ENCODE measurements at places on chromosomes 3 and 15. TPM values are rescaled to one million over a fixed set of nuclear protein-coding genes. Genes with fewer than 3 reads are reported as not detected.

CPNE4 gene
- 23.2 TPM for total RNA-seq

GUCA1C gene
- total RNA-seq, result not detected

ZNF501 gene
- total RNA-seq, result 0.61 TPM

SPSB4 gene
- not detected for total RNA-seq

DPPA4 gene
- not detected for total RNA-seq

CCR8 gene
- total RNA-seq, result not detected

DNA sequence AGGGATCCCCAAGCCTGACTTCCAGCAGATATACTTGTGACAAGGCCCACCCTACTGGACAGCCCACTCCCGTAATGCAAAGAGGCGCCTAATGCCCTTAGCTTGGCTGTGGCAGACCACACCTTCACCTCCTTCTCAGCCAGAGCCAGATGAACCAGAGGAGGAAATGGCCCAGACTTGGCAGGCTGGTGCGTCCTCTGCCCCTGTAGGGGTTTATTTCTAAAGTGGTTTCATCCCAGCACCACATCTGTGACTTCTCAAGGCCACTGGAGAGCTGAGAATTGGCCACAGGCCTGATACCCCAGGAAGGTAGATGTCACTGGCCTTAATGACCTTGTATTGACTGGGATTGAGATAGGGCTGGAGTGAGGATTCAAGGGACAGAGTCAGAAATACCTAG lies 29.5 kb downstream of the BOC start:
- DNase-seq, result no peak

- peak; percentile 49 for DNase-seq
Observed at GRCh38 chr3:47421741-47422649, 41.2 kb downstream of the PTPN23 start.

DNA sequence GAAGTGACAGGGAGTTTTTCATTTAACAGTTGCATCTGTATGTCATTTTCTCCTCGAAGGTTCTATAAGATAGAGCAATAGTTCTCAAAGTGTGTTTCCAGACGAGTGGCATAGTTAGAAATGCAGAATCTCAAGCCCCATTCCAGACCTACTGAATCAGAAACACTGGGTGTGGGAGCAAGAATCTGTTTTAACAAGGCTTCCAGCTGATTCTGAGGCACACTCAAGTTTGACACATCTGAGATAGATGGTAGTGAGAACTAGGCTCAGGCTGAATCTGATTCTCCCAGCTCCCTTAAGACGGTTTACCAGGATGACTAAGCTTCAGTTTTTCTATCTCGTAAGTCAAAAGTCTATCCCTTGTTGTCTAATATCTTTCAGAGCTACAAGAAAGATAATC lies 159.8 kb upstream of the NUDT16 start:
- DNase-seq, result no peak

DNA sequence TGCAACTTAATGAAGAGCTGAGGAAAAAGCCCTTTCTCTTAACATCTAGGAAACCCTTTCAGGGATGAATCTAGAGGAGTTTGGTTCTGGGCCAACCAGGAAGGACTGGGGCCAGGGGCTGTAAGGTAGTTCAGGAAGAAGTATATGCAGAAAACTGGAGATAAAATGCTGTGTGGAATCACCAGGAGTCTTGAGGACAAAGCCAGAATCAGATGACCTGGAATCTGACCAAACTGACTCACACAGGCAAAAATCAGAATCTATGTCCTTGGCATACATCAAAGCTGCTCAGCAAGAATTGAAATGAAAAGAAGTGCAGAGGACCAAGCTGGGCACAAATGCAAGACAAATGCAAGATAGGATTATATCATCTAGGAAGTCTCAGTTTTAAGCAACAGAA lies 59.4 kb upstream of the ATP2C1 start:
- DNase-seq, result peak; percentile 53

GRCh38 chr3:145183261-145183660 lies 977.7 kb downstream of the PLOD2 start:
- DNase-seq, result no peak

DNA sequence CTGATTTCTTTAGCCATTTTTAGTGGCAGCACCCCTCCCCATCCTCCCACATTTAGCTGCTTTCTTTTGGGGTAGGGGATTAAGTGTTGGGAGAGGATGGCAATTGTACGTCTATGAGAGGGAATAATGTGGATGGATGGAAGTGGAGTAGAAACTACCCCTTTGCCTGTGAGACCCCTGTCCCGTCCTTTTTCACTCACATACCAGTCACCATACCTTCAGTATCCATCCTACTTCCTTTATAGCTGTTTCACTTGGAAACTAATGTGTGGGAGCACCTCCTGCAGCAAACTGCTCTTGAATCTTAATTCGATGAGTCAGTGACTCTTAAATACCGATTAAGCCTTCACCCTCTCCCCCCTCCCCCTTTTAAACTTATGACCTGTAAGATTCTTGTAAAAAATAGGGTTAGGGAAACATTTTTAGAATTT lies 730 bp downstream of the SPRED1 start:
- no peak for DNase-seq

DNA sequence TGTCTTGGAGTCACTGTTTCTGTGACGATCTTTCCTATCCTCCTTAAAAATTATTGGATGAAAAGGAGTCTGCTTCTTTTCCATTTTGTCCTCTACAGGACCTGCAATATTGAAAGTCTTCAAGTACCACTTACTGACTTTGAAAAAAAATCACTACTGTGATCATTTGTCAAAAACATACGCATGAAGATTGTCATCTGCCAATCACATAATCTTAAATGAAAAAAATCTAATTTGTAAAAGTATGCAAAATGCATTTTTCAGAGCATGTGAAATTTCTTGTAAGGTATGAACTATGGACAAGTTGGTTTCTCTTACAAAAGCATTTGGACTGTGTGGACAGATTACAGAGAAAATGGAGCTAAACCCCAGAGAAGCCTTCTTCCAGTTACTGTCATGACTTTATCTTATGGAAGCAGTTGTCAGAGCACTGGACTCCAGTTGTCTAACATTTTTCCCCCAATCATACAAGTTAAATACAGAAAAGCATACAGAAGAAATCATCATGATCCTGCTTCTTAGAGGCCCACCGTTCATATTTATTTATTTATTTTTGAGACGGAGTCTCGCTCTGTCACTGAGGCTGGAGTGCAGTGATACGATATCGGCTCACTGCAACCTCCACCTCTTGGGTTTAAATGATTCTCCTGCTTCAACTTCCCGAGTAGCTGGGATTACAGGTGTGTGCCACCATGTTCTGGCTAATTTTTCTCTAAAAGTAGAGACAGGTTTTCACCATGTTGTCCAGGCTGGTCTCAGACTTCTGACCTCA lies 3.4 kb upstream of the PXK start:
- DNase-seq, result no peak

- DNase-seq, result no peak
Observed at GRCh38 chr3:7920211-7920610, 581.4 kb upstream of the LMCD1 start.

DNA sequence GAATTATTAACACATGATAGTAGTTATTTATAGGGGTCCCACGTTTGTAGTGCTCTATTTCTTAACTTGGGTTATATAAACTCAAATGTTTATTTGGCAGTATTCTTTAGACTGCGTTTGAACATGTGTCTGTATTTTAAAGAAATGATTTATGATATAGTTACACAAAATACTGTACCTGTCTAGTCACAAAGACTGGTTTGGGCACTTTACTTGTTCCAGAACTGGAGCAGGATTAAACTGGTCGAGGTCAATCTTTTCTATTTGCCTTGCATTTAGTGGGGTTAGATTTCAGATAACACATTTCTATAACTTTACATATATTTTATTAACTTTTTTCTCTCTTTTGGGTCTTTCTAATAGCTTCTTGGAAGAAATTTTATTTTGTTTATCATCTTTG lies 39.5 kb downstream of the HACD3 start:
- DNase-seq, result no peak

DNA sequence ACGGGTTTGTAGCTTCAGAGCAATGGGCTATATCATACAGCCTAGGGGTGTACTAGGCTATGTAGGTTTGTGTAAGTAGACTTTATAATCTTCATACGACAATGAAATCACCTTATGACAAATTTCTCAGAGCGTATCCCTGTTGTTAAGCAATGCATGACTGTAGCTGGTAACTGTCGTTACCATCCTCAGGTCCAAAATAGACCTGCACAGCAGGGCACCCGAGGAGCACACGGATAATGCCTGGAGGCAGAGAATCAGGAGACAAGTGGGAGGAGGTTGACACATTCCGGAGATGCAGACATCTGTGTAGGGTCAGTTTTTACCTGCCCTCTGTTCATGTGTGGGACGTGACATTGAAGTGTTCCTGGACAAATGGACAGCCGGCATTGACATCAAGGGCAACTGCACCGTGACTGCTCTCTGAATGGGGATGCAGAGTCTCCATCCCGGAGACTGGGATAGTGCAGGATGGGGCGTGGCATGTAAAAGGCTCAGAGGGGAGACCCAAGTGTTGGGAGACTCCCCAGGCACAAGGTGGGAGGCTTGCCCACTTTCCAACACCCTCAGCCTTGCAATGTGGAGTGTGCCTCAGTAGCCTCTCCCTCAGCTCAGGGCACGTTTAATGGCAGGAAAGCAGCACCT lies 45.9 kb upstream of the PGPEP1L start:
- DNase-seq, result no peak

GRCh38 chr15:50075319-50075718 lies 43.7 kb downstream of the ATP8B4 start:
- no peak for DNase-seq

- no peak for DNase-seq
Observed at GRCh38 chr15:50971542-50971941, 63.1 kb downstream of the AP4E1 start.

DNA sequence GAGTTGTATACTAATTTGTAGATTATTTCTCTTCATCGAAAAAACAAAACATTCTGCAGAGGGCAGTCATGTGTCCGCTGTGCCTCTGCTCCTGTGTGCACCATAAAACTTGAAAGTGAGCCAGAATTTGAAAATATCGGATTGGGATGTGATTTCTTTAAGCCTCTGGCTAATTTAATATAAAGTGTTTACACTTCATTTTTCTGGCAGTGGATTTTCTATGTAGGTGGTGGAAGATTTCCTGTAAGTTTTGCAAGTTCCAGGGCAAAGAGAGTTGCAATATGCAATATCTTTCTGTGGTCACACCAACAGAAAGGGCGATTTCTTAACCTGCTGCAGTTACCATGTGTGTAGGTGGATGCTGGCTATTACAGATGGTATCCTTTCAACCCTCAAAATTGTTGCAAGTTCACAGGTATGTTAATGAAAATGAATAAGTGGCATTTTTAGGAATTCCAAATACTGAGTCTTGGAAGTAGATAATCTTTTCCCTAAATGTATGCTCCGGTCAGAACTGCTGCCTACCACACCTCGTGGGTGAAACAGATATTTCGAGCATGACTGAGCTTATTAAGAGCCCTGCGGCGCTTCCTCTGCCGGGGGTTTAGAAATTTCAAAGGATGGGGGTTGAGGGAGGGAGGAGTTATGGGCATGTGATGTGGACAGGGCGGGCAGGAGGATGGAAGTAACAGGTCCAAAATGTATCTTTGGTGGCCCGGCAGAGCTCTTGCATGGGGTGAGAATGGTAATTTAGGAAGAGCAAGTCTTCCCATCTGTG lies 134.0 kb downstream of the PGPEP1L start:
- no peak for DNase-seq

DNA sequence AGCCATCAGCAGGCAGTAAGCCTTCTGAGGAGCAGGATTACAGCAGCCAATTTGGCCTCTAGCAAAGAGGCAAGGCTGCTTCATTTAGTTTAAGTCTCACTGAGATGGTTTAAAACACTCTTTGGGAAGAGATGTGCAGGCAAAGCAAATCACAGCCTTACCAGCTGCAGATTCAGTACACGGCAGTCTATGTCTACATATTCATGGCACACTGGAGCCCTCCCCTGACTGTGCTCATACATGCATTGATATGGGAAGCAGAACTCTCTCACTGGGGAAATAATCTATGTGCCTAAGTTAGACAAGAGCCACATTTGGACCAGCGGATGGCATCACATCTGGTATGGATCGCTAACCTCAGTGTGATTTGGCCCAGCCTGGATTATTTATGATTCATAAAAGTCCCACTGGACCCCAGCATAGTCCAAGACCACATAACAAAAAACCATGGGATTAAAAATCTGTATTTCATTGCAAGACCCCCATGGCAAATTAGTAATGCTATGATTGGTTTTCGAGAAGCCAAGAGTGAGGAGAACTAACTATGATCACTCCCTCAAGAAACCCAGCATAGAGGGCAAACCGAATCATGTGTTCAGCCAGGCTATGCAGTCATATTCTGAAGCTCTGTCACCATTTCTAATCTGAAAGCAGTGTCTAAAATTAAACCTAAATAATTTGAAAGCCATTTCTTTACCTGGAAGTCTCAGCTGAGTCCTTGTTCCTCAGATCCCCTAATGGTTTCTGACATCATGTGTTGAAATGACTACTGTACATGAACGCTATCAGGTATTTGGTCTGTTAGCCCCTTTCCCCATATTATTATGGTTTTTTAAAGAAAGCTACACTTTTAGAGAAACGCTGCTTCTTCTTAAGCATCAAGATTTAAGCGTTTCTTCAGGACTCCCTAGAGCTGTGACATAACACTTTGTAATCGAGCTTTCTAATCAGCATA lies 1.2 kb downstream of the PRICKLE2 start:
- no peak for DNase-seq

- DNase-seq, result no peak
Observed at GRCh38 chr3:54514416-54514815, 392.1 kb downstream of the CACNA2D3 start.

GRCh38 chr3:45606991-45607712 lies 12.6 kb downstream of the LIMD1 start:
- no peak for DNase-seq

- DNase-seq, result no peak
Observed at GRCh38 chr3:78048698-78049097, 1008.8 kb downstream of the ROBO2 start.
